Neural crest cell (in vitro differentiated cells): ENCODE measurements at places on chromosomes 5 and 9. TPM values are rescaled to one million over a fixed set of nuclear protein-coding genes. Genes with fewer than 3 reads are reported as not detected.

Gene IFNA21
- total RNA-seq, result not detected in 2 replicates

Gene LECT2
- not detected in 2 replicates for total RNA-seq

Gene ZNF300
- 12.1 and 12.4 TPM in 2 replicates for total RNA-seq

Gene ACOT12
- total RNA-seq, result not detected in 2 replicates

DNA sequence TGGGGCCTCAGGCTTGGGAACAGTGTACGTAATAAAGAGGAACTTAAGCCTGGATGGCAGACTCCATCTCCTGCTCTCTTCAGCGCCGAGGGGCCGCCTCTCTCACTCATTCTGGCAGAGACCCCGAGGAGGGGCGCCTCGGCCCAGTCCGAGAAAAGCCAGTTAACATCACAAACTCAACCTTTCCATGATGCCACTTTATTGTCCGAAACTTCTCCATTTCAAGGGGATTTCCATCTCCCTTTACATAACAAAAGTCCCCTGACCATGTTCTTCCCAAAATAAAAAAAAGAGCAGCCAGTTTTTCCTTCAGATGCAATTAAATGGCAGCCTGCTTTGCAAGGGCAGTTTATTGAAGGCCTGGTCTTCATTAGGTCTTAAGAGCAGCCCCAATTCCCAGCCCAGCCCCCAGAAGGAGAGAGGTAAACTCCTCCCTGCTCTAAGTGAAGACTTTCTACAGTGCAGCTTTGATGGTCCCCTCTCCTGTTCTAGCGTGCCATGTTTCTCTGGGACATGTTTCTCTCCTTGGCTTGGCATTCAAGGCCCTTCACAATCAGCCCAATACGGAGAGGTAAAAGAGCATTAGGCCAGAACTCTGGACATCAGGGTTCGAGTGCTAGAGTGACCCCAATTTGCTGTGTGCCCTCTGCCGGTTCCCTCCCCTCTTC is 19.5 kb upstream of the RAB14 start:
- no peak for DNase-seq

- no peak for DNase-seq
Measured at GRCh38 chr9:93254061-93254481, 70.1 kb downstream of the WNK2 start.

DNA sequence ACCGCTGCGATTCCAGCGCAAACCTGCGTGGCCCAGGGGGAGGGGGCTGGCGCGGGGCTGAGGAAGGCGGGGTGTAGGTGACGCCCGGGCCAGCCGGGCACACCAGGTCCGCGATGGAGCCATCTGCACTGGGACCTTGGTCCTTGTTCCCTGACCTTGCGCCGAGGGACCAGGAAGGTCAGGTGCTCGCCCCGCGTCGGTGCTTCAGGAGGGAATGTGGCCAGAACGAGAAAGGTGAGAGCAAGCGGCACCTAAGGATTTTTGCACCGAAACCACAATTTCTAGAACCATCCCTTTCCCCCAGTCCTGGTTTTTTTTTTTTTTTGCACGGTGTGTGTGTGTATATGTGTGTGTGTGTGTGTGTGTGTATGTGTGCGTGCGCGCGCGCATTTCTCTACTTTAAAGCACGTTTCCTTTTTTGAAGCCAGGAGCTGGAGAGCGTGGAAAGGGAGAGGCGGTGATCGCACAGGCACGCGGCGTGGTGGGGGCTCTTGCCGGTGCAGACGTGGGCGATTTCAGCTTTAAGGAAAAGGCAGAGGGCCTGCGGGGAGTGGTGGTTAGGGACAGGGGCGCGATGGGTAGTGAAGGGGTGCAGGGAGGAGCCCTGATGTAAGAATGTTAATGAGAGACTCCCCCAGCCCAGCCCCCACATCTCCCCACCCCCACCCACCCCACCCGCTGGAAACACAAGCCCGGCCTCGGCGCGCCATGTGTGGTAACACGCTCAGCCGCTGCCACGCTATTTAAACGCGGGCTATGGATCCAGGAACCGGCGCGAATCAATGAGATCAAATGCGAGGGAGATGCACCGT is at the start of gene NPR3:
Gene NPR3 (plus strand): TSS at position 772 of the 812 bp plus-strand sequence. CDS start 456 bp downstream, outside the sequence.
- peak; percentile 12 for DNase-seq

DNA sequence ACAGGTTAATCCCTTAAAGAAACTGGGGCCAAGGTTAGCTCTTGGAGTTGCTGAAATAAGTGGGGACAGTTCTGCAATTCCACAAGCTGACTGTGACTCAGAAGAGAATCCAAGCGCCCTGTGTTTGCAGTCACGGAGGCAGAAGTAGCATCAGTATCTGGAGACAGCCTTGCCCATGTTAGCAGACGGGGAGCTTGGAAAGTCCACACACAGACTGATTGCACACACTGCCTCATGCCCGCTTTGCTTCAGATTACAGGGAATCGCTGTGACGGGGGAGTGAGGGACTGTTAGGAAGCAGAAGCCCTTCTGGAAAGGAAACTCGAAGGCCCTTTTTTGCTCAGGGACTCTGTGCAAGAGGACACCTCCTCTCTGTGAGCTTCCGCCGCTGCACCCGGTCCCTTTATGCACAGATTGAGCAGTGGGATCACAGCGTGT is 30.9 kb upstream of the PPP1R26 start:
- DNase-seq, result no peak

DNA sequence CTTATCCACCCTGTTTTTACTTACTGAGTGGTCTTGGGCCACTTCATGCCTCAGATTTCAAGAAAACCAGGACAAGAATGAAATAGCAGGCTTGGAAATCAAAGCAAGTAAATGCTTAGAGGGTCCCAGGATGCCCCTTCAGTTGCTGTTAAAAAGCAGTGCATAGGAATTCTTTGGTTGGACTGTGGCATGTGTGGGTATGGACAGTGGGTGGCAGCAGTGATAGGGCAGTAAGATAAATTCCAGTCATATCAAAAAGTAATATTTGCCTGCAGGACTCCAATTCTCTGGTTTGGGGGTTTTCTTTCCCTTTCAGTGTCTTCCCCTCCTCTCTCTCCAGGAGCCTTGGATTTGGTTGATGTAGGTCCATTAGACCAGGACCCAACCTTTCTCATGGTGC is 306.7 kb upstream of the CLINT1 start:
- no peak for DNase-seq

DNA sequence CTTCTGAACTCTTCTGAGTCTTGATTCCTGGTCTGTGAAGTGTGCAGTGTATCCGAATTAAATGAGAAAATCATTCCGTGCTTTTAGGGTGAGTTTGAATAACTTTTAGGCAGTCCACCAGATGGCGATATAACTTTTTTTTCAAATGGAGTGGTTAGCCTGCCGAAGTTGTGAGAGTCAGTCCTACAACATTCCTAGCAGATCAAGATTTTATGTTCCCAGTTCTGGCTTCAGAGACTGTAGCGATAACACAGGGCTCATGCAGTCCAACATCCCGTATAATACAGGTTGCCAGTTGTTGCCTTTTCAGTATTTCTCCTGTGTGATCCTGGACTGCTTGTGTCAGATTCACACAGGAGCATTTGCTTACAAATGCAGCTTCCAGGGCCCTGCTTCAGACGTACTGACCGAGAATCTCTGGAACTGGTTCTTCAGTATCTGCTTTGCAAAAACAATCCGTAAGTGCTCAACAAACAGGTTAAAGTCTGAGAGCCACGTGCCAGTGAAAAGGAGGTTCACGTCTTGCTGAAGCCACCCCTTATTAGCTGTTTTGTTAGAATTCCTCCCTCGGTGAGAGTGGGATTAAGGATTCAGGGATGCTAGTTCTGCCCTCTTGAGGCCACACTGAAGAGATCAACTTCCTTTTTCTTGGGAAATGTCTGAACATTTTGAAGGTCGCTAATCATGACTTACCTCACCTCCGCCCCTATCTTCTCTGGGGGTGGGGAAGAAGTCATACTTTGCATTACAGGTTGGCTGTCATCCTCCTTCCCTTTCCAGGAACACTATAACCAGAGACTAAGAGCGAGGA is 22.8 kb downstream of the SMIM3 start:
- peak; percentile 41 for DNase-seq

DNA sequence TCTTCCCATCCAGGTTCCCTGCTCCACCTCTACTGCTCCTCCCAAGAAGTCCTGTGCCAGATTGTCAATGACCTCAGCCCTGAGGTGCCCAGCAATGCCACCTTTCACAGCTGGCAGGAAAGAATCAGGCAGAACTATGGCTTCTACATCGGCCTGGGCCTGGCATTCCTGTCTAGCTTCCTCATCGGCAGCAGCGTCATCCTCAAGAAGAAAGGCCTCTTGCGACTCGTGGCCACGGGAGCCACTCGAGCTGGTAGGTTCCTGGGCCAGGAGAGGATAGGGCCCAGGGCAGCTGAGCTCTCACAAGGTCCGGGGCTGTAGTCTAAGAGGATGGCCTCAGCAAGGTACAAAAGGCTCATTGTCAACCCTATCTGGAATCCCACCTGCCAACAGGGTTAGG is 3.1 kb downstream of the NIPAL4 start:
- DNase-seq, result no peak

DNA sequence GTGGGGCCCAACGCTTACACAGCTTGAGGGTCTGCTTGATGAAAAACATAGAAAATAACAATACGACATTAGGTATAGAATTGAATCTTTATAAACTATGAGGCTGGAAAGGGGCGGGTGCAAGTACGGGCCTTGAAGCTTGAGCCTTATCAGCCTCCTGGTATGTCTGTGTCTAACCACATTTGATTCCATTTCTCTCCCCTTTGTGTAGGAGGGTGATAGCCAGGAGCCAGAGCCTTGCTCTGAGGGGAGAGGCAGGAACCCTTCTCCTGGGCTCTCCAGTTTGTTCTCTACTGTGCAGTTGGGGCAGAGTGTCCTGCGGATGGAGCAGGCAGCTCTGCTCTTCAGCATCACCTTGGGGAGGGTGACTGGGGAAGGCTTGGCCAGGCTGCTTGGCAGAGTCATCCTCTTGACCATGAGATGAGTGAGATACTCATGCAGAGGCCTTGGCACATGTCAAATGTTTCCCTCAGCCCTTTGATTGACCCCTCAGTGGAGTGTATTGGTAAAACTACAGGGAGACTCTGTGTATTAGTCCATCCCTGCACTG is 153.5 kb downstream of the SEMA6A start:
- no peak for DNase-seq
